ENCODE measurements at places on chromosomes 11 and 22. TPM values are rescaled to one million over a fixed set of nuclear protein-coding genes. Genes with fewer than 3 reads are reported as not detected.

The C11orf97 gene
- not detected for total RNA-seq

The MIOX gene
- 0.42 TPM for total RNA-seq

The TRIM51 gene
- not detected for total RNA-seq

The KIRREL3 gene
- total RNA-seq, result not detected

The PANX3 gene
- total RNA-seq, result not detected
